ENCODE measurements at places on chromosomes 6 and 20.

DNA sequence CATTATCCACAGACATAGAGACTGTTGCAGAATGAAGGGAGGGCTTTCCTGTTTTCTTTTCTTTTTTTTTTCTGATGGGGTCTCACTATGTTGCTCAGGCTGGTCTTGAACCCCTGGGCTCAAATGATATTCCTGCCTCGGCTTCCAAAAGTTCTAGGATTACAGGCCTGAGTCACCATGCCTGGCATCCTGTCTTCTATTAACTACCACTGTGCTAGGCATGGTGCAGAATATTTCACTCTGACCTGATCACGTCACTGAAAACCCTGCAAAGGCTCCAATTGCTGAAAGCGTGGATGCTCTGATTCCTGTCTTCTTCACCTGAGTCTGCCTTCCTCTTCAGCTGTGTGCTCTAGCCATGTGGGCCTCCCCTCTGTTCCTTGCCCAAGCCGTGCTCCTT is 8.5 kb upstream of the DNMT3B start:
- no peak for DNase-seq

DNA sequence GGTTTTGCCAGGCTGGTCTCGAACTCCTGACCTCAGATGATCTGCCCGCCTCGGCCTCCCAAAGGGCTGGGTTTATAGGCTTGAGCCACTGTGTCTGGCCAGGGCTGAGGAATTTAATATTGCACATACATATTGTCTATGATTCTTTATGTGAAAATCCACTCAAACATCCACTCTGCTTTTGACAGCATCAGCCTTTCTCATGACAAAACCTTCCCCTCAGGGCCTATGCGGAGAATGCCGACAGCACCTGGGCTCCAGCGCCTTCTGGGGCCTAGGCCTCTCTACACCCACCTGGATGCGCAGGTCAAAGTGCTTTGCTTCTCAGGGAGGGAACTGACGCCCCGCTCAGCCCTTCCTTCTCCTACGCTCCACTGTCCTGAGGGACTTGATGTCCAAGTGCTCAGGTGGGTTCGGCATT is 5.4 kb downstream of the RAMACL start:
- no peak for DNase-seq

DNA sequence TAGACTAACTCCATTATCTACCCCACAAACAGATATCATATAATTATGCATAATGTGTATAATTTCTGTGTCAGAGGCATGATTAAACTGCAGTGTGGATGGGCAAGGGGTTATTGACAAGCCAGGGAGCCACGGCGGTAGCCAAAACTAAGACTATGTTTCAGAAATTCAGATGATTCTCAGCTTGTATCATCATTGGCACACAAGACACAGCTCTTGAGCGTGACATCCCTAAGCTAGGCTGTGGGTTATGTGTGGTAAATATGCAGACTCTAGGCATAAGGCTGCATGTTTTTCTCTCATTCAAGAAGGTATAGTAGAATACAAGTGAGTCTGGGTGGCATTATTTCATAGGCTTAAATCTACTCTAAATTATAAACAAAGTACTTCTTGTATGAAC is 154.3 kb downstream of the KLHL32 start:
- DNase-seq = no peak

- DNase-seq = no peak
Measured at GRCh38 chr6:113875470-113875869, 18.3 kb downstream of the MARCKS start.

DNA sequence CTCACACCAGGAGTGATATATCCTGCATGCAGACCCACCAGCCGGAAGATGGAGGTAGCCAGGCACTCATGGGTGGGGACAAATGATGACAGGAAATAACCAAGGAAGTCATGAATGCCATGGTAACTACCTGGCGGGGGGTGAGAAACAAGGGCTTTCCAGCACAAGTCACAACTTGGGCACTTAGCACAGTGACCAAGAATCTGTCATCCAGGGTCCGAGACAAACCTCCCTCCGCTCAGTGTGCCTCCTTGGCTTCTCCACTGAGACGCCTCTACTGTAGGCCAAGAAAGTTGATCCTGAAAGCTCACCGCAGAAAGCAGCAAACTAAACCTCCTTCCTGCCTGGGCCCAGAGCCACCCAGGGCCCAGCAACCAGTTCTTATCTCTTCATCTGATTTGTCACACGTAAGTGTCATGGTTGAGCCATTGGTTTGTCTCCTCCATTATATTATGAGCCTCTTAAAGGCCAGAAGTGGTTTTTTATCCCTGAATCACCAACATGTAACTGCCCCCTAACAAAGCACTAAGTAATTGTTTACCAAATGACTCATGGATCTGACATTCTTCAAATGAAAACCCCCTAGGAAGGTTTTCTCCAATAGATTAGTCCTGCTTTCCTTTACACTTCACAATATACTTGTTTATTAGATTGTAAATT is 84.3 kb upstream of the TAB2 start:
- DNase-seq = no peak

- DNase-seq = no peak
Measured at GRCh38 chr6:55729665-55730064, 145.7 kb downstream of the BMP5 start.

DNA sequence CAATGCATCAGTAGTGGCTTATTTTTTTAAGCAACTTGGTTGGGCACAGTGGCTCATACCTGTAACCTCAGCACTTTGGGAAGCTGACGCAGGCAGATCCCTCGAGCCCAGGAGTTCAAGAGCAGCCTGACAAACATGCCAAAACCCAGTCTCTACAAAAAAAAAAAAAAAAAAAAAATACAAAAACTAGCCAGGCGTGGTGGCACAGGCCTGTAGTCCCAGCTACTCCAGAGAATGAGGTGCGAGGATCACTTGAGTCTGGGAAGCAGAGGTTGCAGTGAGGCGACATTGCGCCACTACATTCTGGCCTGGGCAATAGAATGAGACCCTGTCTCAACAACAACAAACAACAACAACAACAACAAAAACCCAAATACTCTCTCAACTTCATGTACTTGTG is 44.7 kb upstream of the XRN2 start:
- no peak for DNase-seq

DNA sequence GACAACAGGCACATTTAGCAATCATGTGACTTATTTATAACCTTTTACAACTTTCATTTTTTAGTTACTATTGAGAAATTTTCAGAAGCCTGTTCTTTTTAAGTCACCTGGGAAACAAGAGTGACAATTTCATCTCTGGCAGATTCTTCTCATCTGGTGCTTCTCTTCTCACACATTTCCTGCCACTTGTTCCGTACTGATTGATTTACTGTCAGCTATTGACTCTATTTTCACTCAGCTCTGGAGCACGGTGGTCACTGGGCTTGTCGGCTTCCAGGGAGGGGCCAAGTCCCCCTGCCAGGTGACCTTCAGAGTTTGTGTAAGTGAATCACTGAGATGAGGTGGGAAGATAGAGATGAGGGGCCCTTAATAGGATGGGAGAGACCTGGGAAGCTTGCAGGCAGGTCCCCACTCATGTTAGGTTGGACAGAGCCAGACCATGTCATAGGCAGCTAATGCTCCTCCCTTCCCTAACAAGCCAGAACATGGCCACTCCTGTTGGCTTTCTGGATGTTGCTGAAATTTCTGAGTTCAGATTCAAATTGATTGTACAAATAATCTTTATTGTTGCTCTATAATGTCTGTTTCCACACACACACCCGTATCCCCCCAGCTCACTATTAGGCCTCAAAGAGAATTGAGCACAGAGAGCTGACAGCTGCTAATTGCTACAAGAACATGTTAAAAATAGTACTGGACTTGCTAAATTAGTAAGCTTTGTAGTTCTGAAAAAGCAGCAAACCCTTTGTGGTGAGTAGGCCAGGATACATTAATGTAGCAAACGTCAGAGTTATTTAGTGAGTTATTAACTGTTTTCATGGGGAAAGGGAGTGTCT is 13.3 kb downstream of the DUSP22 start:
- DNase-seq = no peak

GRCh38 chr6:143283887-143284645 is 166.4 kb downstream of the ADAT2 start:
- DNase-seq = no peak

DNA sequence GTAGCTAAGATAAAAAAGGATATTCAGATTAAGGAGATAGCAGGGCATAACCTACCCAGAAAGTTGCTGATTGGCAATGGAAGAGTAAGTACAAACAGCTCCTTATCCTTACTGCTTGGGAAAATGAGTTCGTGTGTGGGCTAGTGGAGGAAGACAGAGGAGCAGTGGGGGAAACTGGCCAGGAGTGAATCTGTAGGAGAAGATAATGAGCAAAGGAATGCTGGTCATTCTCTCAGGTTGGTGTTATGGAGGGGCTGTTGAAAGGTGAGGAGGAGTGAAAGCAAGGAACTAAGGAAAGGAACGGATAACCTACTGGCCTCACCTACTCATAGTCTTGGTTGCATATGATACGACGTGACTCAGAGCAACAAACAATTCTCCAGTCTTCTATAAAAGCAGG is 7.3 kb upstream of the GJB7 start:
- no peak for DNase-seq

GRCh38 chr20:2244993-2245392 is 50.8 kb upstream of the TGM3 start:
- no peak for DNase-seq

DNA sequence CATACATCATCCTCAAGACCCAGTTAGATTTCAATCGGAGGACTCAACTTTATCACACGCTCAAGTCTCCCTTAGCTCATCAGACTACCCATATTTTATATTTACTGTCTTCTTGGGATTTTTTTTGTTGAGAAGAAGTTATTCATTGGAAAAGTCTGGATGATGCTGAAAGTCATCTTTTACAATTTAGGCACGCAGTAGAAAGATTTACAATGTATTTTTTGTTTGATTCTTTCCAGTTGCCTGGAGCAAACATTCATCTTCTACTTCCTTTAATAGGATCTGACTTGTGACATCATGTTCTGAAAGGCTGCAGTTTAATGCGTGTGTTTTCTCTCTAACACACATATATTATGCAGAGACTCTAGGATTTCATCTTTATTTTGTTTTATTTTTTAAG is 235.7 kb downstream of the DOK5 start:
- DNase-seq = no peak

GRCh38 chr20:45968081-45968671 is 3.8 kb downstream of the ZNF335 start:
- no peak for DNase-seq

DNA sequence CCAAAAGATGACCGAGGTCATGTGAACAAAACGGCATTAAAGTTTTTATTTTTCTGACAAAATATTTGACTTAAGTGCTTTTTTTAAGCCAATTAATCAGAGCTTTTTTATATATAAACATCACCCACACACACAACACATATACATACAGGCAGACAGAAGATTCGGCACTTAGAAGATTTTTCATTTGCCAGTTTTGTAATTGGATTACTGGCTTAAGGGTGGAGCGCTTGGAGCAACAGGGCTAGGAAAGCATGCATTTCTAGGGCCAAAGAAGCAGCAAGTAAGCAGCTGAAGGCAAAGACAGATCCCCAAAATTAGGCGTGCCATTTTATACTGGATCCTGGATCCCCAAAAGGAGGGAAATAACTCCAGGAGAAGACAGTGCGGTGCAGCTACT is 30.3 kb downstream of the SAMD5 start:
- DNase-seq = no peak

DNA sequence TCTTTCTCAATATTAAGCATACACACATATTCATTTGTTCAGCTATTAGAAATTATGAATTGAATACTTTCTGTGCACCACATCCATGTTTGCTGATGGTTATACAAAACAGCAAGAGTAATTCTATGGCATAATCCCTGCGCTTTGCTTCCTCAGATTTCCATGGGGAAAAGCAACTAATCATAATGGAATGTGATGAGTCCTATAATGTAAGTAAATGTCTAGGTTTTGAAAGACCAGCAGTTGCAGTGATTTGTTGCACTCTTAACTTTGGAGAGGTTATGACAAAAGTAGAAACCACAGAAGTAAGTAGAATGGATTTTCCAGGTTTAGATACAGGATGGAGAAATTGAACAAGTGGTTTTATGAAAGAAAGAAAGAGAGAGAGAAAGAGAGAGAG is 652.1 kb downstream of the CBLN4 start:
- no peak for DNase-seq
